Thoracic aorta (tissue), 2 donors: ENCODE measurements at places on chromosomes 6 and 20.

- DNase-seq: no peak
These were observed 110.0 kb downstream of the TSHZ2 start for GRCh38 chr20:53081916-53082863.

GRCh38 chr6:132666118-132666517, 7.1 kb upstream of the TAAR1 start:
- DNase-seq: no peak

- peak; percentile 13 for DNase-seq
These were observed 73.1 kb downstream of the OR2B2 start for GRCh38 chr6:27838945-27839625.

- no peak for DNase-seq
These were observed 138.6 kb downstream of the THEMIS start for GRCh38 chr6:127762284-127762683.

GRCh38 chr6:23180504-23181293, 611.3 kb downstream of the HDGFL1 start:
- no peak for DNase-seq
